ENCODE measurements at places on chromosomes 2 and 18.

DNA sequence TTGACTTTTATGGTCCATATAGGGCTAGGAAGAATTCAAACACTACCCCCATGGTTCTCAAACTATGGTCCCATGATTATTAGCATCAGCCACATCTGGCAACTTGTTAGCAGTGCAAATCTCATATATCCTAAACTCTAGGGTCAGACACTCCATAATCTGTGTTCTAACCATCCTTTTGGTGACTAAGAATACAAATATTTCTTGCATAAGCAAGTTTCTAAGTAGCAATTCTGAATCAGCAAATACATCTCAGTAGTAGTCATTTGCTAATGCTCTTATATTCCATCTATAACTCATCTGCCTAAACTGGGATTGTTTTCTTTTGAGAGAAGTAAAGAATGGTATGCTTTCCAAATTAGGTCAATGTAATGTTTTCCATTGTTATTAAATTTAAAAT, 447.3 kb downstream of the TMX3 start:
- no peak for DNase-seq

DNA sequence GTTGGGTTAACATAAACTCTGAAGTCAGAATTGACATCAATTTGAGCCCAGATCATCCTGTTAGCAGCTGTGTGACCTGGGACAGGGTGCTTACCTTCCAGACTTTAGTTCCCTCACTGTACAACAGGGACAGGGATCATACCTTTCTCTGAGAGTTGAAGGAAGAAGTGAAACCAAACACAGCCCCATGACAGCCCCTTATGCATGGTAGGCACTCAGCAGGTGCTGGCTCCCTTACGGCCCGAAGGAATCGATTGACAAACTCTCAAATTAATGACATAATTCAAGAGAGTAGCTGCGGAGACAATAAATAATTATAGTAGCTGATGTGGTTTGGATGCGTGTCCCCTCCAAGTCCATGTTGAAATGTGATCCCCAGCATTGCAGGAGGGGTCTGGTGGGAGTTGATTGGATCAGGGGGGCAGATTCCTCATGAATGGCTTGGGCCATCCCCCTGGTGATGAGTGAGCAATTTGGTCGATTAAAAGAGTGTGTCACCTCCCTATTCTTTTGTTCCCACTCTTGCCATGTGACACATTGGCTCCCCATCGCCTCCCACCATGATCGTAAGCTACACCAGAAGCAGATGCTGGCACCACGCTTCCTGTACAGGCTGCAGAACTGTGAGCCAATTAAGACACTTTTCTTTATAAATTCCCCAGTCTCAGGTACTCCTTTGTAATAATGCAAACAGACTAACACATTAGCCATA, 72.4 kb downstream of the ODC1 start:
- DNase-seq = no peak

GRCh38 chr18:22928339-22928738, 4.8 kb upstream of the RBBP8 start:
- no peak for DNase-seq

DNA sequence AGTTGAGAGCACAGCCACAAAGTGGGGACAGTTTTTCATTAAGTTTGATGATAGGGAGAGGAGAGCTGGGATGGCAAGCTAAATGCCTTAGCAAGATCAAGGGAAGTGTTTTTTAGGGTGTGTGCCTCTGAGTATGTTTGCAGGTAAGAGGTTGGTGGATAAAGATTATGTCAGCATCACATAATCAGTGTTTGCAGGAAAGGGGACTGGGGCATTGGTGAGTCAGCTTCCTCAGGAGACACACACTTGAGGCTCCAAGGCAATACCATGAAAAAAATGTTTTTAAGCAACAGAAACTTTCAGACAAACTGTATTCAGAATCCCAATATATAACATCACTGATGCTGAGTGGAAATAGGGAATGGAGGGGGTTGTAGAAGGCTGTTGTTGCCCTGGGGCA, 25.4 kb upstream of the DTNB start:
- no peak for DNase-seq

- DNase-seq = no peak
Observed at GRCh38 chr2:27860111-27860510, 30.1 kb downstream of the RBKS start.

DNA sequence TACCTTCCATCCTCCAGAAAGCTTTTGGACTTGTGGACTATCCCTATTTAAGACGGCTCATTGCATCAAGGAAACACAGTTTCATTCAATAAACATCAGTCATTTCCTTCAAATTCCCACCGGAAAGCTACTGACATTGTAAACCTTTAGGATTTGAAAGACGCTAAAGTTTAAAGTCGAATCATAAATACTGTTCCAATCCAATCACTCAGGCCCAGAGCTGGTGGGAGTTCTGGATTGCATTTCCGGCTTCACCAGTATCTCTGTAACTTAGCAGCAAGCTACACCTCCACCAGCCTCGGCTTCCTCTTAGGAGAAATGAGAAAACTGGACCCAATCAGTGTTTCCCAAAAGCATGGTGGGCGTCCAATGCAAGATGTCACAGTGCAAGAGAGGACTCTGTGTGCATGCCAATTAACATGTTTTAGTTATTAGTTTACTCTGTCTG, 1.6 kb downstream of the WDFY1 start:
- no peak for DNase-seq

GRCh38 chr2:30914456-30914855, 107.2 kb upstream of the CAPN13 start:
- DNase-seq = no peak

GRCh38 chr2:10405448-10405847, 42.7 kb downstream of the ODC1 start:
- no peak for DNase-seq

DNA sequence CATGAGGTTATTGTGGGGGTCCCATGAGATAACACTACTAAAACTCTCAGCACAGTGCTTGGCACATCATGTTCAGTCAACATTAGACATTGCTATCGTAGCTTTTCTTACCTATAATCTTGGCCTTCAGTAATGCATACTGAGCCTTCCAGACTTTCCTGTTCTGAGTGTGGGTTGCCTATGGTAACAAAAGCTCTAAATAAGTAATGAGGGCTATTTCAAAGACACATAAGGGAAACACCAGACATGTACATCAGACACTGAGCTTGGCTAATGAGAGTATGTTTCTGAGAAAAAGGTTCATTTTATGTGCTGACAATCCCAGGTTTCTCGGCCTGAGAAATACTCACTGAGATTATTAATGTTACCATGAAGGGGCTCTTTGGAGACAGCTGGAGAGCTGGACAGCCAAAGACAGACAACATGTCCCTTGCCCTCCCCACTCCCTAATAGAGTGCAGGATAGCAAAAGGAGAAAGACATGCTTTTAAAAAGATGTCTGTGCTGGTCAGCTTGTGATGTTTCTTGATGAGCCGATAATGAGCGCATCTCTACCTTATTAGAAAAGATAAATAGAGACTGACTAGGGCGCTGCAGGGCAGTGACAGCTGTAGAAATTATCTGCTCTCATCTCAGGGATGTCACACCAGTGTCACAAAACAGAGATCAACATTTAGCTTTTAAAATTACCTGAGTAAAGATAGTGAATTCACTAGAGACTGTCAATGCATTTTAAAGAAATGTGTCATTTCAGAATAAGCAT, 25.4 kb downstream of the POLE4 start:
- no peak for DNase-seq

DNA sequence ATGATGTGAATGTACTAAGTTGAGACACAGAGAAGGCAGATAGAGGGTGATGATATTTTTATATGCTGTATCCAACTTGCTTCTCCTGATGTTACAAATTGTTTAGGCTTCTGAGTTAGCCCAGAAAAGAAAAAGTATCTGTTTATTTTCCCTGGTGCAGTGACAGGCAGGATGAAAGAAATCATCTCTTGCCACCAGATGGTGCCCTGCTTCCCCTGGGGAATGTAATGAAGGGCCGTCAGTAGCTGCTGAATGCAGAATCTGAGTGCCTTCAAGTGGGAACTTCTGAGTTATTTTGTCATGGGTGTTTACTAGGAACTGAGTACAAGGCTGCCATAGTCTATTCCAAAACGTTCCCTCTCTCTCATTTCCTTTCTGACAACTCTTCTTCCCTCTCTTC, 525.6 kb downstream of the MBD2 start:
- peak; percentile 56 for DNase-seq

- DNase-seq = no peak
Observed at GRCh38 chr2:150228936-150229335, 258.5 kb downstream of the RND3 start.

DNA sequence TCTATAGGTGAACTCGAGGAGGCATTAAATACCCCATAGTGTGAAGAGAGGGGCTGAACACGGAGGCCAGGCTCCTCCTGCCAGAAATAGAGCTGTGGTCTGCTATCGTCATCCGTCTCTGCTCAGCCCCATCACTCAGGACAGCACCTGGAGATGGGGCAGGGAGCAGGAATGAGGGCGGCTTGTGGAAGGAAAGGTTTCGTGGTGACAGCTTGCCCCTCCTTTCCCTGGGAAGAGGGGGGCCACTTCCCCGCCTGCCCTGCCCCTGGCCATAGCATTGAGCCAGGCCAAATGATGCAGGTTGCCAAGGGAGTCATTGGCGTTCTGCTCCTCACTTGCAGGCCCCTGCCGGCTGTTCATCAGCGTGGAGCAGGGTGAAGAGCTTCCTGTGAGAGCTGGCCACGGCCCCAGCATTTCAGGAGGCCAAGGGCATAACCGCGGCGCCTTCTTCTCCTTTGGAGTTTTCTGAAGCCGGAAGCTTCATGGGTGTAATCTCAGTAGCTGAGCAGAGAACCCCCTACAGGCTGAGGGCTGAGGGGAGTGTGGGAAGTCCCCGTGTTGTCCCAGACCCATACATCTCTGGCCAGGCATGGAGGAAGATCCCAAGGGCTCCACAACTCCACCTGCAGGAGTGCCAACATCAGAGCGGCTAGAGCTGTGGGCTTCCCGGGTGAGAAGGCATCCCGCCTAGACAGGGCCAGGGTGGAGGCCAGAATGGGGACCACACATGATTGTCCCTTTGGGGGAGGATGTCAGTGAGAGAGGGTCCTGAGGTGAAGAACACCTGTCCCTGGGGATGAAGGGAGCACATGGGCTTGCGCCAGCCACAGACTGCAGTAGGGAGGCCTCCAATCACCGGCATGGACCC, 112.5 kb upstream of the GLI2 start:
- no peak for DNase-seq

DNA sequence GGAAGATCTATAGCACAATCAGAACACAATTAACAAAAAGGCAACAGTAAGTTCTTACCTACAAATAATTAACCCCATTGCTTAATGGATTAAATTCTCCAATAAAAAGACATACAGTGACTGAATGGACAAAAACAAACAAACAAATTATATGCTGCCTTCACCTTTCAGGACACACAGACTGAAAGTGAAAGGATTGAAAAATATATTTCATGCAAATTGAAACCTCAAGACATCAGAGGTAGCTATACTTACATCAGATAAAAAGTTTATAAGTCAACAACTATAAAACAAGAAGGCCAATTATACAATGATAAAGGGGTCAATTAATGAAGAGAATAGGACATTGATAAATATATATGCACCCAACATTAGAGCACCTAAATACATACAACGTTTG, 741.2 kb upstream of the FAM98A start:
- DNase-seq = no peak

DNA sequence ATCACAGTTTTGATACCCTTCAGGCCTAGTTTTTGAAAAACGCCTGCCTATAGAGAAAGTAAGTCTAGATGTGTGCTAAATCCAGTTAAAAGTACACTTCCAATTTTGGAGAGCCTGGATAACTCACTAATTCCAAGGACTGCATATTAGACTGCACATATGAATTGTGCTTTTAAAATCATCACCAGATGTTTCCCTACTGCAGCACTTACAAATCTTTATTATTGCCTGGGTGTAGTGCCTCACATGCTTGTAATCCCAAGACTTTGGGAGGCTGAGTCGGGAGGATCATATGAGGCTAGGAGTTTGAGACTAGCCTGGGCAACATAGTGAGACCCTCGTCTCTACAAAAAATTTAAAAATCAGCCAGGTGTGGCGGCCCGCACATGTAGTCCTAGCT, 35.9 kb upstream of the HTR2B start:
- no peak for DNase-seq

DNA sequence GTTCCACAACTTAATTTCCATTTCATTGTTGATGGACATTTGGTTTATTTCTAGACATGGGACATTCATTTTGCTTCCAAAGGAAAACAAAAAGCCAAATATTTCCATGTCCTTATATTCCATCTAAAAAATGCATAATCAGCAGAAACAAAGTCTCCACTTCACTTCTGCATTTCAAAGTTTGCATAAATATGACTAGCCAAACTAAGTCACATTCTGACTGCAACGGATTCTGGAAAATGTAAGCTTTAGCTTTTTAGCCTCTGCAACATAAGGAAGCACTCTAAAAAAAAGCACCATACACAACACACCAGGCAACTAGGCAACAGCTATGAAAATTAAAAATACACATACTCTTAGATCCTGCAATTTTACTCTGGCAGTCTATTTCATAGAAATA, 135.3 kb downstream of the ETAA1 start:
- DNase-seq = no peak

- no peak for DNase-seq
Observed at GRCh38 chr18:61738488-61738887, 154.3 kb downstream of the RNF152 start.

DNA sequence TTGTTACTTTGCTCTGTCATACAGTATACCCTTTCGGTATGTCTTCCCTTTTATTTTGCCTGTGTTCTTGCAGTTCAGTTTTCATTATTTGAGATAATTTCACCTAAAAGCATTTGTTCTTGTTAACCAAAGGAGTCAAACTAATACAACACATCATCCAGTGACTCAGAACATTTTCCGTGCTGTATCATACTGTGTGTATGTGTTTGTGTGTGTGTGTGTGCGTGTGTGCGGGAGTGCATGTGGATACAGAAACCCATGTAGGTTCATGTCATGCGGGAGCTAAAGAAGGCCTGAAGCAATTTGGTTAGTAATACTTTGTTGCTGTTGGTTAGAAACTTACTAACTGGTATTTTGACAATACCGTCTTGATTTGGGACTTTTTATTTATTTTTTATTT, 60.0 kb downstream of the CEP192 start:
- DNase-seq = no peak

DNA sequence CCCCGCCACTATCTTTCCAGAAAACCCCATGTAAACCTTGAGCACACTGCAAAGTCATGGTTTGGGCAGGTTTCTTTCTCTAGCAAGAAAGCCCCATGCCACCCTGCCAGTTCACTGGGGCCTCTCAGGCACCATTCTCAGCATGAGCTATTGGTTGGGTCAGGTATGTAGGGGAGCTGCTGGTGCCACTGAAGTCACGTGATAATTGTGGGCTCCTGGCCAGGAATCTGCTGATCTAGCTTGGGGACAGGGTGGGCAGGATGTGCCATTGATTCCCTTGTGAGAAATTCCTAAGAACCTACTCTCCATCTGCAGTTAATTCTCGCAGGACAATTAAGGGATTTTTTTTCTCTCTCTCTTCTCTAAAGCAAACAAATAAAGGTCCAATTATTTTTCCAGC, 26.5 kb upstream of the HNMT start:
- DNase-seq = peak; percentile 54

- DNase-seq = peak; percentile 60
Observed at GRCh38 chr2:55014962-55015939, 35.0 kb downstream of the RTN4 start.

GRCh38 chr2:38549851-38550250, 52.9 kb downstream of the HNRNPLL start:
- DNase-seq = no peak

Measured in D341Med (cell line).